ENCODE measurements at places on chromosomes 2 and 18.
A peak's percentile ranks its signal among the peaks of the same experiment; 100 is the strongest.

DNA sequence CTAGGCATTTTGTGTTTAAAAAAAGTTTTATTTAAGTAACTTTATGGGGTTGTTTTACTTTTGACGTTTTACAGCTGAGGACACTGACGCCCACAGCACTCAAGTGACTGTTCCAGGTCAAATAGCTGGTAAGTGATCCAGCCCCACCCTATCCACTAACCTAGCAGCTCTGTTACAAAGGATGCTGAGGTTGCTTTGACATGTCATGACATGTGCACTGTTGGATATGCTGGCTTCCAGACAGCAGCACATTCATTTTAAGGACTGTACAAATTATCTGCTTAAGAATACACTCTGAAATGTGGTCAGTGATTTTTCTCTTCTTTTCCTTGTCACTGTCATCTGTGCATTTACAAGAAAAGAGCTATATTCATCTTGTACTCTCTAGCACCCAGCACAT lies 417.5 kb downstream of the ZEB2 start:
- no peak for DNase-seq

GRCh38 chr2:175251425-175252041 lies 70.0 kb upstream of the ATP5MC3 start:
- peak; percentile 15 for DNase-seq

GRCh38 chr2:134137182-134137611 lies 116.7 kb upstream of the MGAT5 start:
- no peak for DNase-seq

DNA sequence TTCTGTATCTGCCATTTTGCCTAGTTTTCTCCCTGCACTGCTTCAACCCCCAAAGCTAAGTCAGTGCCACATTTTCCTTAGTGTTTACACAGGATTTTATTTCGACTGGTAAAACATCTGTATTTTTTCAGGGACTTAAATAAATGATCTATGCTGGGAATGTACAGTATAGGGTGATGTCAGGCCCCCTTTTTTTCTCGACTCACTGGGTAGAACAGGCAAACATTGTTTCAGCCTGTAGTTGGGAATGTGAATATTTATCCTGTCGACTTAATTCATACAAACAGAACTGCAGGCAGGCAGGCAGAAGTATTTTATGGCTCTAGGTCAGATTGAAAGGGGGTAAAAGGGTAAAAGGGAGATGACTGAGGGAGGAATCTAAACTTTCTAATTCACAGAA lies 123.5 kb upstream of the ZFP36L2 start:
- DNase-seq = no peak

GRCh38 chr2:40224318-40224717 lies 227.6 kb downstream of the SLC8A1 start:
- DNase-seq = no peak

DNA sequence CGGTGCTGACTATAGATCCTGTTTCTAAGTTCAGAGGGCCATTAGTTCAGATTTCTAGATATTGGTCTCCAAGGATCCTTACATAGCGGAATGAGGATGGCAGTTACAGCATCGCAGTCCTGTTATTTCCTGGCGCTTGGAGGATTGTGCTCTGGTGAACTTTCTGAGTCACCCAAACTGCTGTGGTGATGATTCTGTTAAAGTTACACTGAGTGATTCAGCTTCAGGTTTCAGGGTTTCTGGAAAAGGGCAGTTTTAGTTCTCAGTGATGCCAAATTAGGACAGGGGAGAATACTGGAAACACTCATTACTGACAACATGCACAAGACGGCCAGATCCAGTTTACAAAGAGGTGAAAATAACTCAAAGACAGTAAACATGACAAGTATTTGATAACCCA lies 52.1 kb upstream of the ANKRD62 start:
- DNase-seq = no peak

GRCh38 chr18:62925031-62925688 lies 209.8 kb downstream of the PHLPP1 start:
- DNase-seq = no peak

GRCh38 chr2:54941248-54941984 lies 108.8 kb downstream of the RTN4 start:
- DNase-seq = no peak

DNA sequence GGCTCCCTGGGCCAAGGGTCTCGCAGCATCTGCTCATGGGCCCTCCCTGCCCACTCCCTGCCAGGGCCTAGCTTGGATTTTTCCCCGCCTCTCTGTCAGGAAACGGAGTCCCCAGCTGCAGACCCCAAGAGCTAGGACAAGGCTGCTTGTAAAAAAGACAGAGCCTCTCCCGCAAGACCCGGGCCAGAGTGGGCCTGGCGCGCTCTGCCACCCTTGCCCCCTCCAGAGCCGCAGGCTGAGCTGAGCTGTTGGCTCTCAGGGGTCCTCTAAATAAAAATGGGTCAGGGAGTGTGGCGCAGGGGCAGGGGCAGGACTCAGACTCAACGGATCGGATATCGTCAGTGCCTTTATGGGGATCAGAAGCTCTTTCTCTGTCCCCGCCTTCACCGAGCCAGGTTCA lies 112.6 kb downstream of the CABLES1 start:
- no peak for DNase-seq

Data from NCI-H2029 (cell line).